Activated naive CD4-positive, alpha-beta T cell (primary cell): ENCODE measurements at places on chromosomes 3 and 15.

GRCh38 chr3:10964537-10965167 lies 27.9 kb upstream of the SLC6A1 start:
- no peak for DNase-seq

- no peak for DNase-seq
Measured at GRCh38 chr3:73781541-73781940, 156.8 kb upstream of the PDZRN3 start.

GRCh38 chr15:95799286-95800200 lies 531.0 kb upstream of the NR2F2 start:
- DNase-seq = no peak

DNA sequence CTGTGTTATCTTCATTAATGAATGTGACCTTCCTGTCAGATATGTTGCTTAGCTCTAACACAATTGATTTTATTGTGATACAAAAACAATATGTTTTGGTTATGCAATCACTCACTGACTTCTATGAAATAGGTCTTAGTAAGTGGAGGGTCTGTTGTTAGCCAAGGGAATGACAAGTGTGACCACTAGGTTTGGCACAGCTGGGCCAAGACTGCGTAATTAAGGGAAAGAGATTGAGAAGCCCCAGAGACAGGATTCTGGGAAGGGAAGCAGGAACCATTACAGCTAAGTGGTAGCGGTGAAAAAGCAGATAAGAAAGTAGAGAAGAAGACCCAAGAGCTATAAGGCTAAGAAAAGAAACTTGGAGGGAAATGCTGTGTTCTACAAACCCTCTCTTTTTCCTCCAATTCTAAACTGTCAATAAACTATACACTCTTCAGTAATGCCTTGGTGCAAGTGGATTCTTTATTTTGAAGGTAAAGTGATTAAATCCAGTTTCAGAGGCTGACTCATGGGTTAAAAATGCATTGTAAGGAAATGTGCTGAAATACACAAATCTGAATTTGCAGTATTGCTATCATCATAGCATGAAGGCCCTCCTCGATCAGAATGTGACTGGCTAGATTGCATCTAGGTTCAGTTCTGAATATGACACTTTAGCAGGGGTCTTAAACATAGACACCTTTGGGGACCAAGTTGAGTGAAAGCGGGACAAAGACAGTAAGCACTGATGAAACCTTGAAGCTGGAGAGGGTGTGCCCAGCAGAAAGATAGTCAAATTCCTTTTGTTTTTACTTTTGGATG lies 26.1 kb downstream of the KCNMB2 start:
- no peak for DNase-seq

DNA sequence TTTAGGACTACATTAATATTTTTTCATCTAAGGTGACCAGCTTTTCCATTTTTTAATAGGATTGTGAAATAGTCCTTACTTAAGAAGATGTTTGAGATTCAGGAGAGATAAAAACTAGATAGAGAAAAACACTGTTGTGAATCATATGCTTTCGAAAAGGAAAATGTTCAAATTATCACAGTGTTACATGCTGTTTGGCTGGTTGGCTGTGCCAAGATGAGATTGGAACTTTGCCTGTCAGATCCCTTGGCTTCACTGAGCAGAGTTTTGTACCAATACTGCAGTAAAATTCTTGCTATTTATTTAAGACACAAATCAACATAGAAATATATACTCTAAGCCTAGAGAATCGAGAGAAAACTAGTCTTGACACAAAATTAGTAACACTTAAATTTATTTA lies 117.2 kb downstream of the OXSM start:
- DNase-seq = no peak

GRCh38 chr3:150225986-150226385 lies 182.1 kb upstream of the TSC22D2 start:
- DNase-seq = no peak

DNA sequence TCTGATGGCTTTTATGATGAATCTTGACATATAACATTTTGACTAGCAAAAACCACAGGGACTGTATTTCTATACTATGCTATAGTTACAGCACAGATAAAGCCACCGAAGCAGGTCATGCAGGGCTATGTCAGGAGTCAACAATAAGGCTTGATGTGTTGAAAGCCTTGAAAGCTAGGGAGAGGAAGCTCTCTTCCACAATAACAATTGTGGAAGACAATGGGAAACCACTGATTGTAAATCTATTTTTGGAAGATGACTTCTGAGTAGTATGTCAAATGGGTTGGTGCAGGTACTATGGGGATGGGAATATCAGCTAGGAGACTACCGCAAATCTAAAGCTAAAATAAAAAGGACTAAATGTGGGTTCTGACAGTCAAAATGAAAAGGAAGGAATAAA lies 4.0 kb upstream of the AQR start:
- DNase-seq = no peak

- no peak for DNase-seq
Measured at GRCh38 chr3:158631981-158632380, 12.3 kb upstream of the GFM1 start.

DNA sequence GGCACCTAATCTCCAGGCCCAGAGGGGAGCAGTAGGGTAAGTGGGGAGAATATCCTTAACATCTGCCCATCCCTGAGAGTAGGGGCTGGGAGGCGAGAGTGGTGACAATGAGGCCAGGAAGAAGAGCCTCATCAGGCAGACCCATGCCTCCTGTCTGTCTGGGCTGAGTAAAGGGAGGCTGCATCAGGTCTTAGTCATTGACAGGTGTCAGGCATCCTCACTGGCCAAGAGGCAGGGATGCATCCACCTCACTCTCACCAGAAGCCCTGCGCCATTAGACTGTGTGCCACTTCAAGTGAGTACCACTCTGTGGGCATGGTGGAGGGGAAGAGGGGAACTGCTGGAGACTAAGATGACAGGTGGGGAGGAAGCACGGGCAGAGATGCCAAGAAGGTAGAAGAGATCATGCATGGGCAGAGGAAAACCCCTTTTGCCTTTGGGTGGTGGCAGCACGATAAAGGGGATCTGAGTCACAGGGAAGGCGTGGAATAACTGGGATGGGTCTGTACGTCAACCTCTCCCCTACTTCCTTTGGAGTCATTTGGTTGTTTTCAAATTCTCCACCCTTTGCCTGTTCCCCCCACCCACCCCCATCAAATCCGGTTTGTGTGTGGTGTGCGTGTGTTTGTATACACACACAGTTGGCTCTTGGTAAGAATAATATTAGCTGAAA lies 14.1 kb downstream of the ANAPC13 start:
- DNase-seq = no peak

- no peak for DNase-seq
Measured at GRCh38 chr15:72397796-72398588, at the start of gene TMEM202. TMEM202 (plus strand) TSS chr15:72398305; CDS start chr15:72398327, 22 bp downstream.

DNA sequence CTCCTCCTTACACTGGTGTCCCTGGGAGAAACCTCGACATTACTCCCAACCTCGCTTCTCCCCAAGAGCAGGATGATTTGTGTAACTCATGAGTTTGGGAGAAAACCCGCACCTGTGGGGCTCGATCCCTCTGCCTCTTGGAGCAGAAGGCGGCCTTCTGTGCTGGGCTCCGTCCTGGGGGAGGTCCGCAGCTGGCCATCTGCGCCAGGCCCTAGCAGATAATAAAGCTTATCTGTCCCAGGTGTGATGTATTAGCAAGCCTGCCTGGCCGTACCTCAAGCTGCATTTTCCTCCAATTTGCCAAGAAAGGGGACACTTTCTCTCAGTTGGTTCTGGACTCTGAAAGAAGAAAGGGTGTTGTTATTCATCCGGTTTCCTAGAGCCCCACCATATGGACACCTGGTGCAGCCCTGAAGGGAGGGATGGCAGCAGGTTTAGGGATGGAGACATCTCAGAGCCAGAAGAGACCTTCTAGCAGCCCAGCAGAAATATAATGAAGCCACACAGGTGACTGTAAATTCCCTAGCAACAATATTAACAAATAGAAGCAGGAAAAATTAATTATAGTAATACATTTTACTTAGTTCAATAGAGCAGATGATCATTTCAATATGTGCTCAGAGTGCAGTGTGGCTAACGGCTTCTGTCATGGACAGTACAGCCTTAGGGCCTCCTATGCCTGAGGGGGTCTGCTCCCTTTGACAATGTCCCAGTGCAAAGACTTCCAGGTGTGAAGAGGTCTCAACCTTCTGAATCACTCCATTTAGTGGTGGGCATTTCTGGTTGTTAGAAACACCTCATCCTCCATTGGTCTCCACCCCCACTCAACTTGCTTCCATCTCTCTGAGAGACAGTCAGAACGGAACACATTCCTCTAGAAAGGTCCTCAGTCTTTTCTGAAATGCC lies 94.8 kb downstream of the CPN2 start:
- DNase-seq = no peak

- no peak for DNase-seq
Measured at GRCh38 chr15:43194795-43195194, 9.6 kb downstream of the CCNDBP1 start.

DNA sequence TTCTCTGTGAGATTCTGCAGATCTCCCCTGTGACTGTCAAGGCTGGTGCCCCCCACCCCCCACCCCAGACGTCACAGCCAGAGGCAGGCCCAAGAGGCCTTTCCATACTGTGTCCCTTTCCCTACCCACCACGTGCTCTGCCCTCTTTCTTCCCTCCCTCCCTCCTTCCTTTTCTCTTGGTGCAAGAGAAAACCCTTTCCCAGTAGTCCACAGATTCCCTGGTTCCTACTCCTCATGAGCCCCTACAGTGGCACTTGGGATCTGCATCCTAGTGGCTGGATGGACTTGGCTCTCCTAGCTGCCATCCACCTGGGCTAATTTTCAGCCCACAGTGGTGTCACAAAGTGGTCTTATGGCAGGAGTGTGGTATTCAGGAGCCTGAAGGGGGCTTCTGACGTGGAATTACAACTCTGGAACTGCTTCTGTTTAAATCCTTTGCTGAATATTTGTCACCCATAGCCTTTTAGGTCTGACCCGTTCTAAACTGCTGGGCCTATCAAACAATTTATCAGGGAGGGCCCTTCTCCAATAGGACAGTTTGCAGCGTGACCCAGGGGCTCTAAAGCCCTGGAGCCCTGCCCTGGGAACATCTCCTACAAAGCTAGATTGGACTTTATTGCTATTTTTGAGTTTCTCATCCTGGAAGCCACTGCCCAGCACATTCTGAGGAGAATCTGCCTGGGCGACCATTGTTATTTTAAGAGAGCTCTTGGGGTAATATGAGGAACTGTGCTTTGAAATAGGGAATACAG lies 35.3 kb downstream of the KLF13 start:
- no peak for DNase-seq

GRCh38 chr15:39407116-39407515 lies 173.8 kb upstream of the THBS1 start:
- DNase-seq = no peak

DNA sequence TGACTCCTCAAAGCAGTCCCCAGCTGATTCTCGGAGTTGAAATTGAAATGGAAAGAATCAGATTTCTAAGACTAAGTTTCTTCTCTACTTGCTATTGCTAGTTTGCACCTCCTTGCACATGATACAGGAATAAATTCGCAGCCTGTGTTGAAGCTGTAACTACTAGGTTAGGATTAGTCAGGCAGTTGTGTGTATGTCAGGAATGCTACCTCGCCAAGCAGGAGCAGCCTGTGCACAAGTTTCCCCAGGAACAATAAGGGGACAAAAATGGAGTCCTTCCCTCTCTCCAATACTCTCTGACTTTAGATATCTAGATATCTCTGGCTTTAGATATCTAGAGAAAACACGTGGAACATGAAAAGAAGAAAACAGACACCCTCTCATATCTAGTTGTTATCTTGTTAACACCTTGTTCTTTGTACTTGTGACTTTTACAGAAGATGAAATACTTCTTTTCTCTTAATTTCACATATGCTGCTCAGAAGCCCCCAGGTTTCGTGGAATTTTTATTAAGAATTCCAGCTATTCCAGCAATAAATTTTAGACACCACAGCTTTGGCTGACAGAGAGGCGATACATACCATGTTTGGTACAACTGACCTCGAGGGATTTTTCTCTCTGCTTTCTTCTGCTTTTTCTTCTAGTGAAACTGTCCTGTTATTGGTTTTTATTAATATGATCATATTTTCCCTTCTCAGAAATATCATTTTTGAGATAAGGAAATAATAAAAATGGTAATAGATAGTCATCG lies 56.1 kb upstream of the CMSS1 start:
- DNase-seq = no peak

DNA sequence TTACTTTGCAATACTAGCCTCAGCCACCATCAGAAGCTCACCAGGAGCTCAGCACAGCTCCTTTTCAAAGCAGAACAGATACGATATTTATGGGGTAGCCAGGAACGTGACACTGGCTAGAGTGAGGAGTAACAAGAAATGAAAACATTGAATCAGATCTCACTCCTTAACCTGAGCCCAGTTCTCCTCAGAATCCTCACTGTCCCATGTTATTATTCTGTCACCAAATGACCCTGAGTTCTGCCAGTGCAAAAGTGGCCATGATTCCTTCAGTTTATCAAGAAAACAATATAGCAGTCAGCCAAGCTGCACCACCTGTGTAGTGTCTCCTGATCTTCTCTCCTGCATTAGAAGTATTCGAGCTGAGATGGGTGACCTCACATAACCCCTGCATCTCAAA lies 956.7 kb downstream of the TUSC7 start:
- no peak for DNase-seq

- DNase-seq = no peak
Measured at GRCh38 chr3:53102601-53103147, 27.6 kb downstream of the RFT1 start.

DNA sequence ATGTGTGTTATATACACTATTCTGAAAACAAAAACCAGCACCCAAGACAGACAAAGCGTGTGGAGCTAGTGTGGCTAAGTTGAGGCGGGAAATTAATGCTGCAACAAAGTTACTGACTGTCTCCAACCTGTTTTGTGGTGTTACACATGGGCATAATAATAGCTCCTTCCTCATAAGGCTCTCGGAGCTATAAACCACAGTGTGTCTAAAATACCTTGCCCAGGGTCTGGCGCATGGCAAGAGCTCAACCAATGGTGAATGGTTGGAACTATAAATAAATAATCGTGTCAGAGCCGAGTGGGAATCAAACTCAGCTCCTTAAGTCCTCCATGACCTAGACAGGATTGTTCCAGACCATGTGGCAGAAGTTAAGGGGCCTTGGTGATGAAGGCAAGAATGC lies 35.9 kb upstream of the TFRC start:
- no peak for DNase-seq

DNA sequence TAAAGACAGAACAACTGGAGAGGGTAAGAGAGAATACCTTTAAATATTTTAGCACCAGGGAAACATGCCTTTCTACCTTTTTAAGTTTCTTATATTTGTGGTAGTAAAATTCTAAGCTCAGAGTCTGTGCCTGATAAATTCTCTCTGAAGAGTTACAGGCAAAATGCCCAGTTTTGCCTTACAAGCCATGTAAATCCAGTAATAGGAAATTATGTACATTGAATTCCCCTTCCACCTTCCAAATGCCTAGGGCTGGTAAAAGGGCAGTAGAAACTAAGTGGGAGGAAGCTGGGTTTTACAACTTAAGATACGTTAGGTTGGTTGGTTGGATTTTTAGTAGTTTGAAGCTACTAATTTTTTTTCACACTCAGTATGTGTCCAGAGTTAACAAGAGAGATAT lies 43.1 kb upstream of the TP63 start:
- DNase-seq = no peak

GRCh38 chr3:149575961-149576564 lies 81.8 kb downstream of the WWTR1 start:
- no peak for DNase-seq

DNA sequence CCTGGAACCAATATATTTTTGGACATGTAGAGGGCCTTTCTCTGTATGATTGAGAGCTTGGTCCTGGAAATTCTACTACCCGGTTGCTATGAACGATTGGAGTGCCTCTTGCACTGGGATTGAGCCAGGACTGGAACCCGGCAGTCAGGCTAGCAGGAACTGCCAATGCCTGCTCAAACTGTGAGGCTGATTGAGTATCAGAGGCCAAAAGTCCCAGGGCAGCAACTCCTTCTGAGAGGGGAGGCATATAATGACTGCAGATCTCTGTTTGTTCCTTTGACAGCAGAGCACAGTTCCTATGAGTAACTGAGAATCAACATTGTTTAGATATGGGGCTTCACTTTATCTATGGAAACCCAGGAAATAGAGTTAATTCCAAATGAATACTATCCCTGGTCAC lies 12.9 kb downstream of the IQCH start:
- no peak for DNase-seq
